GM12878 (cell line): ENCODE measurements at places on chromosomes 2 and 18. TPM values are rescaled to one million over a fixed set of nuclear protein-coding genes. Genes with fewer than 3 reads are reported as not detected.

Gene EN1
- not detected in 2 replicates for polyA plus RNA-seq

GRCh38 chr18:10461989-10462388 is 7.6 kb downstream of the APCDD1 start:
- no peak for DNase-seq

GRCh38 chr2:196935432-196935831 is 8.9 kb upstream of the PGAP1 start:
- DNase-seq, result no peak

- no peak for DNase-seq
Observed at GRCh38 chr2:16350211-16350610, 315.4 kb downstream of the CYRIA start.

GRCh38 chr2:133204421-133204820 is 363.8 kb downstream of the NCKAP5 start:
- no peak for DNase-seq

GRCh38 chr2:33275689-33276444 is 200.6 kb upstream of the RASGRP3 start:
- DNase-seq, result no peak
